Activated CD4-positive, alpha-beta memory T cell treated with anti-CD3 and anti-CD28 coated beads for 36 hours (primary cell): ENCODE measurements at places on chromosomes 16 and 17.

- DNase-seq: no peak
Measured at GRCh38 chr17:19940722-19941464, 36.7 kb downstream of the AKAP10 start.

DNA sequence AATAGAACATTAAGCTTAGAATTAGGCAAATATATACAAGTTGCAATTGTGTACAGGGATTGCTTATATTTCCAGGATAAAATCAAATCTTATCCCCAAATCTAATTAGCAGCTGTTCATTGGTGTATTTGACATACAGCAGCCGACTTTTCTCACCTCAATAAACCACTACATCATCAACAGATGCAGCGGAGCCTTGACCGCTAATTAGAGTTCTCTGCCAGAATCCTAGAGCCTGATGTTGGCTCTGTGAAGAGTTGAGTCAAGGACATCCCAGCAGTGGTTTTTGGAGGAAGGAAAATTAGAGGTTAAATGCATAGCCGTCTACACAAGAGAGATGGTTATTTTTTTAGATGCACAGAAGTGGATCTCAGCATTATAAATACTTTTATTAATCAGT, 221.9 kb upstream of the CACNG5 start:
- no peak for DNase-seq

DNA sequence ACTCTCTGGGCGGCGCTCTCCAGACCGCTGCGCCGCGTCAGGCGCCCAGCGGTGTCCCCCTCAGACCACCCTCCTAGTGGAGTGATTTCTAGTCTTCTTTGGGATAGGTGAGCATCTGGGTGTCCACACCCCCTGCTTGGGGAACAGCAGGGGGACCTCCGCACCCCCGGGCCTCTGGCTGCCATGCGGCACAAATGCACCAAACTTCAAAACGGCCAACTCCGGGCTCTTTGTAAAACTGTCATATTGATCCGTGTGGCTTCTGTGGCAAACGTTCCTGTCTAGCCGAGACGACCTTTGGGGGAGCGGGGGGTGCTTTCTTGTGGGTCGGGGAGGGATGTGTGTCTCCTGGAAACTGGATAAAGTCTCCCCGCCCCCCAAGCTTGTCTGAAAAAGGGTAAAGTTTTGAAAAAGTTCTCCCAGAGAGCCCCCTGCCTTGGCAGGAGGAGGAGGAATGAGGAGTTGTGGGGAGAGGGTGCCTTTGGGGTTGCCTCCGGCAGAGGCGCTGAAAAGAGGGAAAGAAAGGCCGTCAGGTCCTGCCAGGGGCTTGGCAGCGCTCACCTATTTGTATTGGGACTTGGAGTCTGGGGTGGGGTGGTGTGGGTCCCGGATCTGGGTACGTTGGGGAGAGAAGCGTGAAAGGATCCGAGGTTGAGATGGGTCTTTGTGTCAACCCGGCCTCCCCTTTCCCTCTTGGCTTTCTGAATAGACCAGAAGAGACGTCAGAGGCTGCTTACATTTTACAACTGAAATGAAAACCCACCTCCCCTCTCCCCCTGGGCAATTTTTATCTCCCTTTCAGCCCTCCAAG, 2.2 kb upstream of the CHD3 start:
- peak; percentile 67 for DNase-seq

- no peak for DNase-seq
Measured at GRCh38 chr16:78220571-78220970, 121.1 kb downstream of the WWOX start.
